GM23338 (cell line): ENCODE measurements at places on chromosomes 2 and 18. TPM values are rescaled to one million over a fixed set of nuclear protein-coding genes. Genes with fewer than 3 reads are reported as not detected.

The CFAP53 gene
- not detected in 2 replicates for total RNA-seq

The MYO3B gene
- 0.19 and 0.42 TPM in 2 replicates for total RNA-seq

The EFR3B gene
- total RNA-seq = 10.7 and 11.8 TPM in 2 replicates

The KCNG3 gene
- 33.8 and 36.2 TPM in 2 replicates for total RNA-seq
